Foreskin keratinocyte (primary cell): ENCODE measurements at places on chromosomes 13 and 19.

DNA sequence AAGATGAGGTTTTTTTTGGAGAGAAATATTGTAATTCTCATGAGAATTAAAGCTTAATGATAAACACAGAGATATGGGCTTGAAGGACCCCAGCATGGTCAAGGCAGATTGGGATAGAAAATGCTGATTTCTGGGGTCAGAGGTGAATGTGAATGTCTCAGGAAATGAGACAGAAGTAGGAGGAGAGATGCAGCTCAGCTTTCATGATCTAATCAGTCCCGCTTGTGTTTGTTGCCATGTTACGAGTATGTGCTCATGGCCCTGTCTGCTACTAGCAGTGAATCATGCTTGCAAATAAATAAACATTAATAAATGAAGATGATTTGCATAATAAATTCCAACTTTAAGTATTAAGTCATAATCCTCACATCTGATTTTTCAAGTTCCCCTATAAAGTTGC, 23.0 kb upstream of the NDFIP2 start:
- peak; percentile 58 for DNase-seq

GRCh38 chr19:6524311-6524710, 6.5 kb upstream of the TNFSF9 start:
- no peak for DNase-seq

DNA sequence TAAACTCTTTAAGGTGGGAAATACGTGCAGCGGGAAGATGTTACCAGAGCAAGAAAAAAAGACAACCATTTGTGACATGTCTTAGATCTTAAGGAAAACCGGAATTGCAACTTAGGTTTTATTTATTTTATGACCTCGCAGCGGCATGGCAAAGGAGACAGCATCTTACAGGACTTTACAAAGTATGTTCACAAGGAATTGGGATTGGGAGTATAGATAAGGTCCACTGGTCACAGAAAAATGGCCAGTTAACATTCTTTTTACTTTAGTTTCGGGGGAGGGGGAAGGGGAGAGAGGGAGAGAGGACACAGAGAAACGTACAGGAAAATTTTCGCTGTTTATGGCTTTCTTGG, 104.5 kb upstream of the DIAPH3 start:
- no peak for DNase-seq

- no peak for DNase-seq
Observed at GRCh38 chr13:36673838-36674326, at the start of gene SERTM1. TSS of gene SERTM1 (plus strand) at chr13:36674020. CDS start at chr13:36695079, 21,059 bp downstream.

DNA sequence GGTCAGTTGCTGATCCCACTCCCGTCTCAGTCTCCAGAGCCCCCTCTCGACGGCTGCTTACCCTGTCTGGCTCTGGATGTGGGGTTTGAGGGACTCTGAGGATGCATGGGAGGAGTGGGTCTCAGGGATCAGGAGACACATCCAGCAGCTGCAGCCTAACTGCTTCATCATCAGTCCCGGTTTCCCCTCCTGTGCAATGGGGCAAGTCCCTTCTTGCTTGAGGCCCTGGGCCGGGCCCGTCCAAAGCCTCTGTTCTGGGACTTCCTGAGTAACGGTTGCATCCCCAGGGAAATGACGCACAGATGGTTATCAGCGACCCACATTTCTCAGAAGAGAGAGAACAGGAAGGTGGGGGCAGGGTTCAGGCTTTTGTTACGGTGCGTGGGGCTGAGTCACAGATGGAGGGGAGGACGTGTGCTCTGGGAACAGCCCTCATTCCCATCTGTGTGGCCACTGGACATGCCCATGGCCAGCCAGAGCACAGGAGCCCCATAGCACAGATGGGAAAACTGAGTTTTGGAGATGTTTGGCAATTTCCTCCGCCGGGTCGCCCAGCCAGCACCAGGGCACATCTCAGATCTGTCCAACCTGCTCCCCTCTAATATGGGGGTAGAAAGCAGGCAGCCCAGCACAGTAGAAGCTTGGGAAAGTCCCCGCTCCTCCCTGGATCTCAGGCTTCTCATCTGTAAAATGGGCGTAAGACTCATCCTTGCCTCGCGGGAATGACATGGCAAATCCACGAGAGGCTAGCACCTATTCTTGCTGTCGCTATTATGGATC, 19.3 kb downstream of the GNA15 start:
- peak; percentile 100 for DNase-seq

- no peak for DNase-seq
Observed at GRCh38 chr13:97234236-97234635, 12.1 kb downstream of the MBNL2 start.

DNA sequence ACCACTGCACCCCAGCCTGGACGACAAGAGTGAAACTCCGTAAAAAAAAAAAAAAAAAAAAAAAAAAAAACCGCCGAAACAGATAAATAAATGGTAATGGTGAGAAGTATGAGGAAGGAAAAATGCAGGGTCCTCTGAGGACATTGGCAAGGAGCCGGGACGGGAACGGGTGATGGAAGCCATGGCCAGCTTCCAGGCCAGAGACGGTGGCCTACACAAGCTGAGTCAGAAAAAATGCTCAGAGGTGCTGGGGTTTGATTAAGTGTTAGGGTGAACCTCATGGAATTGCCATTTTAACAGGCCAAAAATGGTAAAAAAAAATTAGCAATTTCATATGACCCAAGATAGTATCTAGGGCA, 866 bp upstream of the ZSWIM4 start:
- no peak for DNase-seq

- no peak for DNase-seq
Observed at GRCh38 chr13:76829572-76830327, 56.5 kb downstream of the KCTD12 start.

GRCh38 chr19:50795664-50796073, 5.5 kb downstream of the ACP4 start:
- no peak for DNase-seq

DNA sequence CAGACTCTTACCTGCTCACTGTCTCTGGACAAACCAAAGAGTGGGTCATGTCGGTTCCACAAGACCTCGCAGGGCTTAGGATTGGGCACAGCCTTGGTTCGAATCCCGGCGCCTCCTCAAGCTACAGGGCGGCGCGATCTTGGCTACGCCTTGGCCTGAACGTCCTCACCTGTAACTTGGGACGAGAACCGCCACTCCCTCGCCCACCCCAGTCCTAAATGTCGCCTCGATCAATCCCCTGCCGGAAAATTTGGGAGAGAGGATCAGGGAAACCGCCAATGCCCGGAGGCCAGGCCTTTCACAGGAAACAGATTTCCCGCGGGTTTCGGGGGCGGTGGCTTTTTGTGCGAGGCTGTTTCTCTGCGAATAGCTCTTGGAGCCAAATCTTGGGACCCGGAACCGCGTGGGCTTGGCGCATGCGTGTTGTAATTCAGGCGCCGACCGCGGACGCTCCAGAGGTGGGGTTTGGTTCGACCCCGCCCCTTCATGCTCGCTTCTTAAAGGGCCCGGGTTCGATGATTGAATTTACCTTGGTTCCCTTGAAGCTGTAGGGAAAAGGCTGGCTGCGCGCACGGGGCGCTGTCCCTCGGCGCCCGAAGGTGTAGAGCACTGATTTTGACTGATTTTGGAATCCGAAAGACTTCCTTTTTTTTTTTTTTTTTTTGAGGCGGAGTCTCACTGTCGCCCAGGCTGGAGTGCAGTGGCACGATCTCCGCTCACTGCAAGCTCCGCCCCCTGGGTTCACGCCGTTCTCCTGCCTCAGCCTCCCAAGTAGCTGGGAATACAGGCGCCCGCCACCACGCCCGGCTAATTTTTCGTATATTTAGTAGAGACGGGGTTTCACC, at the start of gene NR2C2AP:
NR2C2AP (minus strand) TSS at position 403 of the 845 bp plus-strand sequence; CDS start at position 49, 354 bp downstream.
- DNase-seq, result peak; percentile 83

- DNase-seq, result peak; percentile 66
Observed at GRCh38 chr19:50333235-50333736, 4.1 kb upstream of the KCNC3 start.

GRCh38 chr13:99275093-99275469, 16.9 kb upstream of the GPR18 start:
- DNase-seq, result peak; percentile 16

- no peak for DNase-seq
Observed at GRCh38 chr19:32307591-32307990, 37.8 kb upstream of the ZNF507 start.

DNA sequence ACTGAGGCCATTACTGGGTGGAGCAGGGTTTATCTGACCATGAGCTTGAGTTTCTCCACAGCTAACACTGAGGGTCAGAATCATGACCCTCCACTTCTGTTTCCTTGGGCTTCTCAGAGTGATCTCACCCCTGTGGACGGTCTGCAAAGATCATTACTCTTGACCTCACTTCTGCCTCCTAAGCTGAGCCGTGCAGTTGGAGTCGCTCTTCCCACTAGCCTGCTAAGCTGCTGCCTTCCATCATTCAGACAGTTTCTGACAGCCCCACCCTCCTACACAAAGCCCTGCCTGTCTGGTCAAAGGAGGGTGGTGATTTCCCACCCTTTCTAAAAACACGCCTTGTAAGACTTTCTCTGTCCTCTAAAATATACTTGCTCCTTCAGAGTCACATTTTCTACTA, 9.3 kb upstream of the FRY start:
- no peak for DNase-seq

DNA sequence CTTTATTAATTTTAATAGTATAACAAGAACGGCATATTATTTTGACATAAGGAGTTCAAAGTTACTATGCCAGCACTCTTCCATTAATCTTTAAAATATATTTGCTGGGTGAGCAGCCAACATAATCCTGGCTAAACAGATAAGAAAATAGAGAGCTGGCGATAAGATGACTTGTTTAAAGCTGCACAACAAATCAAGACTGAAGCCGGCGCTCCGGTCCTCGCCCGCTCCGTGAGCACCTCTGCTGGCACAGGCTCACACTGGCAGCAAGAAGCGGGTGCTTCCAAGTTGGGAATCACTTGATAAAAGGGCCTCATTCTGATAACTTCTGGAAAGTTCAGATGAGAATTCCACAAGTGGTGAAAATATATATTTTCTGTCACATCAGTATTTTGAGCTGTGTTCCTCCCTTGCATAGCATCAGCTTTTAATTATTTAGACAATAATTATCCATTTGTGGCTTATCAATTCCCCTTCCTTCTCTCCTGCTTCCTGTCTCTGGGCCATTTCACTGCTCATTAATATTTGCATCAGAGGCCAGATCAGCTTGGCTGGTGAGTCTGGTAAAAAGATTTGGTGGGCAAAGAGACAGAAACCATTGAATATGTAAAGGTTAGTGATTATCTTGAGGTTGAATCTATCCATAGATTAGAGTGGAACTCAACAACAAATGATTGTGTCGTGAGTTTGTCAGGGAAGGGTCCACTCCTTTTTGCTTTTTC, 205.3 kb downstream of the MZT1 start:
- DNase-seq, result no peak

GRCh38 chr13:46544208-46544607, 8.8 kb upstream of the LRCH1 start:
- no peak for DNase-seq

DNA sequence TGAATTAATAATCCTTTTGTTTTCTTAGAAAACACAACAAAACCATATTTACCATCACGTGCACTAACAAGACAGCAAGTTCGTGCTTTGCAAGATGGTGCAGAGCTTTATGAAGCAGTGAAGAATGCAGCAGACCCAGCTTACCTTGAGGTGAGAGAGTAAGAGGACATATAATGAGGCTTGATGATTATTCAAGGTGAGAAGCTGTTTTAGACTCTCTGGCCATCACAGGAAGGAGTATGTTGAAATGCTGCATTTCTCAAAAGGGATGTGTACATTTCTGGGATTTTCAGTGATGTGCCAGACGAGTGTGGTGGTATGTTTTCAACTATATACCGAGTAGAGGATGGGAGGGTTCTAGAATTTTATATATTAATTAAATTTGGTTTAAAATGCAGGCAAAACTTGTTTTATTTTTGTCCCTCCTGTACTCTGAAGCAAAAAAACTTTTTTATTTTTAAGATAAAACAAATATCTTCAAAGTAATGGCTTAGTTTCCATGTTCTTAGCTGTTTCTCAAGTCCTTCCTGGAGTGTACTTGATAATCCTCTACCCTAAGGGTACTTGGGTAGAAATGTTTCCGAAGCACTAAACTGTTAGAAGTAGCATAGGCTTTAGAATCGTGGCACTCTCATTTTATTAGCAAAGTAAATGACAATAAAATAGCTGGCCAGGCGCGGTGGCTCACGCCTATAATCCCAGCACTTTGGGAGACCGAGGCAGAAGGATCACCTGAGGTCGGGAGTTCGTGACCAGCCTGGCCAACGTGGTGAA, 51.1 kb downstream of the N4BP2L1 start:
- no peak for DNase-seq

- DNase-seq, result no peak
Observed at GRCh38 chr13:40635315-40635995, 31.0 kb downstream of the FOXO1 start.

GRCh38 chr19:607301-608154, 17.8 kb downstream of the HCN2 start:
- DNase-seq, result no peak

DNA sequence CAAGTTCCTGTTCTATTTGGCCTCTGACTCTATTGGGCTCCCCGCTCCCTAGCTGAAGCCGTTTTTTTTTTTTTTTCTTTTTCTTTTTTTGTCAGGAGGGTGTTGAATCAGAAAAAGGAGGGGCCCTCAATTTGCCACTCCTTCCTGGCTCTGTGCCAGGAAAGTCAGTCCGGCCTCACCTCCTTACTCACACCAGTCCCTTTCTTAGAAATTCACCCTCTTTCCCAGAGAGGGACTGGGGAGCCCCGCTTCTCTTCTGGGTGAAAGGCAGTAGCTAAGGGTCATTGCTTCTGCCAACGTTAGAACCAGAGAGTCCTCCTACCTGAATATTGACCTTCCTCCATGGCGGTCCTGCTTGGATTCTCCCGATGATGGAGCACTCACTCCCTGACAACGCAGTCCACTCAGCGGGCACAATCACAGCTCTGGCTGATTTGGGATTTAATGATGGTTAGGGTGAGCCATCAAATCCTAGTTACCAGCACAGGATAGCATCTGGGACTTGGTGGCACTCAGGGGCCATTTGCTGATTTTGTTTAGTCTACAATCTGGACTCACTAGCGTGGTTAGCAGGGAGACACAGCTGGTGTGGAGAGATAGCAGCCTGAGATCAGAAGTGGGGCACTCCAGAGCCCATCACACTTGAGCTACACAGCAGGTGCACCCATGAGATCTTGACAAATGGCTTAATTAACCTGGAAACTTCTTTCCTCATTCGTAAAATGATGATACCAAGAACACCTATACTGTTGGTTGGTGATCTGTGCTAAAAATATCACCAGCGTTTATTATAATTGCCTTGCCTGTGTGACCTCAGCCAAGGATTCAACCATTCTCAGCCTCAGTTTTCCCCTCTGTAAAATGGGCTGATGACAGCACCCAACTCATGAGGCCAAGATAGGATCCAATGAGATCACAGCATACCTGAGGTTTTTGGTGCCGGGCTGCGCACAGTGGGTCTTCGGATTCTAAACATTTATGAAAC, 2.2 kb downstream of the FCER2 start:
- peak; percentile 52 for DNase-seq

- DNase-seq, result no peak
Observed at GRCh38 chr13:50871405-50871804, 27.9 kb upstream of the DLEU7 start.

GRCh38 chr19:18878858-18879578, 16.9 kb downstream of the CERS1 start:
- DNase-seq, result no peak

- no peak for DNase-seq
Observed at GRCh38 chr13:102692491-102692826, 2.4 kb downstream of the METTL21C start.
